H1 (cell line): ENCODE measurements at places on chromosomes 2 and 18. TPM values are rescaled to one million over a fixed set of nuclear protein-coding genes. Genes with fewer than 3 reads are reported as not detected.

TMEM178A gene
- 14.0 and 14.9 TPM in 2 replicates for total RNA-seq

GRCh38 chr2:206192157-206192556 is 32.5 kb downstream of the EEF1B2 start:
- DNase-seq = no peak
- H3K4me3 ChIP-seq = no peak overlapping the region
- no peaks in the 10 kb centered on the region for H3K36me3 ChIP-seq
- H3K27ac ChIP-seq = no peak overlapping the region

ABHD1 gene
- 0.20 and 0.50 TPM in 2 replicates for total RNA-seq

ADRA2B gene
- 6.5 and 6.6 TPM in 2 replicates for total RNA-seq

- H3K36me3 ChIP-seq = no peaks in the 10 kb centered on the region
- H3K27me3 ChIP-seq = no peaks in the 10 kb centered on the region
- DNase-seq = no peak
- H3K4me1 ChIP-seq = peaks cover 10% of the 10 kb centered on the region
- peak overlapping the region; percentile 63 for H3K4me3 ChIP-seq
Measured at GRCh38 chr2:183079139-183079775, 710 bp downstream of the DUSP19 start.

DNAH7 gene
- 0.07 and 0.21 TPM in 2 replicates for total RNA-seq

SP140L gene
- 0.31 and 1.5 TPM in 2 replicates for total RNA-seq

GCA gene
- 37.2 and 42.0 TPM in 2 replicates for total RNA-seq

DNA sequence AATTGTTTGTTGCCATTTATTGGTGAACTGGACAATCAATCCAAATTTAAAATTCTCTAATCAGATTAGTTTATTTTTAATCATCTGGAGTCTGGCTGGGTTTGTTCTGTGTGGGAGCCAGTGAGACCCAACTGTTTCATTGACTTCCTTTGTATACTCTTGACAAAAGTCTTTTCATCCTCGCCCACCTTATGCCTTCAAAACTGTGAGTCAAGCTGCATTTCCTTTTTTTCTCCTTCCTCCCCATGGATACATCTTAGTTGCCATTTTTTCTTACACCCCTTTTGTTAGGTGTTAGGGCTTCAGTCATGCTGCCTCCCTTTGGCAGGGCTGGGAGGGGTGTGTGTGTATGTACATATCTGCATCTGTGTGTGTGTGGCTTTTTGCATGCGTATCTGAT is 117.6 kb downstream of the PRKCE start:
- no peaks in the 10 kb centered on the region; the same call in 1 of the 2 replicates for H3K27me3 ChIP-seq
- no peaks in the 10 kb centered on the region for H3K4me1 ChIP-seq
- DNase-seq = no peak
- no peak overlapping the region for H3K27ac ChIP-seq

- H3K4me1 ChIP-seq = no peaks in the 10 kb centered on the region
- H3K27ac ChIP-seq = no peak overlapping the region
- H3K4me3 ChIP-seq = no peak overlapping the region
- no peak for DNase-seq
Measured at GRCh38 chr2:66255136-66255535, 179.8 kb upstream of the MEIS1 start.

GRCh38 chr18:76894566-76895346 is 72.4 kb downstream of the ZNF236 start:
- H3K4me1 ChIP-seq = no peaks in the 10 kb centered on the region
- no peak for DNase-seq
- no peak overlapping the region for H3K4me3 ChIP-seq
- peaks cover 20% of the 10 kb centered on the region; the same call in 1 of the 2 replicates for H3K36me3 ChIP-seq
- H3K27ac ChIP-seq = no peak overlapping the region

DNA sequence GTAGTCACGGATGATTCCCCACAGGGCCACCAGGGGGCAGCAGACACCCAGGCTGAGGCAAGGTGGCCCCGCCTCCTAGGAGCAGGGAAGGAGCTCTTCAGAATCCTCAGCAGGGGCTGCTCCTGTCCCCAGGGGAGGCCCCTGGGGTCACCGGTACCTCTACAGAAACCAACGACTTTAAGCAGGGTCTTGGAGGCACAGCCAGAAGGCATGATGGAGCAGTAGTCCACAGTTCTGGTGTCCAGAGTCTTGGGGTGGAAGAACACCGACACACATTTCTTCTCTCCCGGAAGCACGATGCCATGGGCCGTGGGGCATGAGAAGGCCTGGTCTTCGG is 11.5 kb downstream of the CFAP65 start:
- H3K4me1 ChIP-seq = no peaks in the 10 kb centered on the region
- no peak overlapping the region for H3K27ac ChIP-seq
- no peaks in the 10 kb centered on the region for H3K36me3 ChIP-seq
- no peak overlapping the region for H3K4me3 ChIP-seq
- H3K27me3 ChIP-seq = no peaks in the 10 kb centered on the region

TMEM200C gene
- total RNA-seq = 8.3 and 9.6 TPM in 2 replicates

CREG2 gene
- 2.0 and 2.2 TPM in 2 replicates for total RNA-seq

GRCh38 chr2:100893392-100894104 is 73.6 kb downstream of the NPAS2 start:
- no peaks in the 10 kb centered on the region for H3K36me3 ChIP-seq
- H3K4me3 ChIP-seq = no peak overlapping the region
- no peak overlapping the region for H3K27ac ChIP-seq
- no peaks in the 10 kb centered on the region; the same call in 1 of the 2 replicates for H3K4me1 ChIP-seq
- no peaks in the 10 kb centered on the region for H3K27me3 ChIP-seq

GRCh38 chr2:97932975-97933662 is 62.6 kb downstream of the TMEM131 start:
- H3K36me3 ChIP-seq = no peaks in the 10 kb centered on the region
- peaks cover 2% of the 10 kb centered on the region; the same call in 1 of the 2 replicates for H3K4me1 ChIP-seq
- H3K4me3 ChIP-seq = no peak overlapping the region

CDH7 gene
- total RNA-seq = 1.3 and 1.5 TPM in 2 replicates

GRCh38 chr2:236237468-236238190 is 26.6 kb downstream of the ASB18 start:
- H3K4me1 ChIP-seq = peaks cover 32% of the 10 kb centered on the region
- peak; percentile 72 for DNase-seq
- H3K36me3 ChIP-seq = no peaks in the 10 kb centered on the region
- H3K27ac ChIP-seq = no peak overlapping the region

RNF144A gene
- total RNA-seq = 15.0 and 15.1 TPM in 2 replicates

IGFBP5 gene
- total RNA-seq = 2.0 and 2.5 TPM in 2 replicates

GRCh38 chr2:195659982-195660890 is 3.2 kb downstream of the SLC39A10 start:
- no peaks in the 10 kb centered on the region for H3K27me3 ChIP-seq
- H3K27ac ChIP-seq = no peak overlapping the region
- H3K4me3 ChIP-seq = no peak overlapping the region
- H3K36me3 ChIP-seq = peaks cover 5% of the 10 kb centered on the region; the same call in 1 of the 2 replicates

KCNK3 gene
- 0.11 and 0.30 TPM in 2 replicates for total RNA-seq

DNA sequence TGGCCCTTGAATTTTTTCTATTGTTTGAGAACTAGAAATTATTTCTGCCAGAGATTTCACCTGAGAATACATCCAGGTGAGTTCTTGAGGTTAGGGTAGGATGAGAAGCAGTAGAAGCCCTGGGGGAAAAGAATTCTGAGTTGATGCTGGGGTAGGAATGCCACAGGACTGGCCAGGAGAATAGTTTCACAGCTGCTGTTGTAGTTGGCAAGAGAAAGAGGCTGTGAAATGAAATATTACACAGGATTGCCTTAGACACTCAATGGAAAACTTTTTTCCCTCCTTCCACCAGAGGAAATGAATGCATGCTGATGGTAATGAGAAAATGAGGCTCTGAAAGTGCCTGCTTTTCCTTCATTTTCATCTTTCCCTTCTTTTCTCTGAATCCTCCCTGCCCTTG is 54.6 kb downstream of the PRKCE start:
- no peaks in the 10 kb centered on the region for H3K4me1 ChIP-seq
- DNase-seq = no peak
- H3K27ac ChIP-seq = no peak overlapping the region
- H3K27me3 ChIP-seq = 0 out of 2 replicates have a peak, but pooled peaks cover 2% of the 10 kb centered on the region
- no peak overlapping the region for H3K4me3 ChIP-seq

GRCh38 chr2:147860009-147860408 is 15.2 kb downstream of the ACVR2A start:
- H3K27me3 ChIP-seq = no peaks in the 10 kb centered on the region
- no peak for DNase-seq
- H3K36me3 ChIP-seq = no peaks in the 10 kb centered on the region
- H3K27ac ChIP-seq = no peak overlapping the region

DNA sequence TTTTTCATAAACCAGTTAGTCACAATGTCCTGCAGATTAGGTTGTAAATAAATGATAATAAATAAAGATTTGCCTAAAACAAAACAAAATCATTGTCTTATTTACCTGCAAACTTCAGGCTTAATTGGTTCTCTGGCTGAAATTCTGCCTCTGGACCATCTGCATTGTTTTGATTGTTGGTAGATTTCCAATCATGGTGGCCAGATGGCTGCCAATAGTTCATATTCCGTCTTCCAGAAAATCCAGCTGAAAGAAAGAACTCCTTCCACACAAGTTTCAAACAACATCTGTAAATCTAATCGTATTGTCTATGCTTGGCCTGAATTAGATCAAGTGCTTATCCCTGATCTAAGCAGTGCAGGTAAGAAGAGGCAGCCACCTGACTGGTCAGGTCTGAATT is 771.1 kb upstream of the ZEB2 start:
- no peak for DNase-seq
- H3K27ac ChIP-seq = no peak overlapping the region
- no peaks in the 10 kb centered on the region for H3K4me1 ChIP-seq
- H3K36me3 ChIP-seq = no peaks in the 10 kb centered on the region
- H3K4me3 ChIP-seq = no peak overlapping the region
- H3K27me3 ChIP-seq = no peaks in the 10 kb centered on the region

DNA sequence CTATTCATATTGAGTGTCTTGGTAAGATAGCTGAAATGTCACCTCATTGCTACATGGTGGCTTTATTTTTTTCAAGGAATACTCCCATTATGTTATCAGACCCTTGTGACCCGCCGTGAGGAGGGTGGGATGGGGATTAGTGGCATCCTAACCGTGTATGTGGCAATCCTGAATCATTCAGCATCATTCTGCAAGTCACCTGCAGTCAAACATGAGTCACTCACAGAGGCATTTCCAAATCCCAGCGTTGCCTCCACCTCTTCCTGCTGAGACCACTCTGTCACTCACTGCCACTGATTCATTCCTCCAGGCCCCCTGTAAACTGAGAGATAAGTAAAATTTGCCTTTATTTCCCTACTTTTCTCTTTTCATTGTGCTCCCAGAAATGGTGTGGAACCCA is 307.4 kb upstream of the KLHL29 start:
- no peak overlapping the region for H3K4me3 ChIP-seq
- H3K27me3 ChIP-seq = no peaks in the 10 kb centered on the region
- no peak overlapping the region for H3K27ac ChIP-seq
- H3K36me3 ChIP-seq = no peaks in the 10 kb centered on the region
- DNase-seq = no peak

DNA sequence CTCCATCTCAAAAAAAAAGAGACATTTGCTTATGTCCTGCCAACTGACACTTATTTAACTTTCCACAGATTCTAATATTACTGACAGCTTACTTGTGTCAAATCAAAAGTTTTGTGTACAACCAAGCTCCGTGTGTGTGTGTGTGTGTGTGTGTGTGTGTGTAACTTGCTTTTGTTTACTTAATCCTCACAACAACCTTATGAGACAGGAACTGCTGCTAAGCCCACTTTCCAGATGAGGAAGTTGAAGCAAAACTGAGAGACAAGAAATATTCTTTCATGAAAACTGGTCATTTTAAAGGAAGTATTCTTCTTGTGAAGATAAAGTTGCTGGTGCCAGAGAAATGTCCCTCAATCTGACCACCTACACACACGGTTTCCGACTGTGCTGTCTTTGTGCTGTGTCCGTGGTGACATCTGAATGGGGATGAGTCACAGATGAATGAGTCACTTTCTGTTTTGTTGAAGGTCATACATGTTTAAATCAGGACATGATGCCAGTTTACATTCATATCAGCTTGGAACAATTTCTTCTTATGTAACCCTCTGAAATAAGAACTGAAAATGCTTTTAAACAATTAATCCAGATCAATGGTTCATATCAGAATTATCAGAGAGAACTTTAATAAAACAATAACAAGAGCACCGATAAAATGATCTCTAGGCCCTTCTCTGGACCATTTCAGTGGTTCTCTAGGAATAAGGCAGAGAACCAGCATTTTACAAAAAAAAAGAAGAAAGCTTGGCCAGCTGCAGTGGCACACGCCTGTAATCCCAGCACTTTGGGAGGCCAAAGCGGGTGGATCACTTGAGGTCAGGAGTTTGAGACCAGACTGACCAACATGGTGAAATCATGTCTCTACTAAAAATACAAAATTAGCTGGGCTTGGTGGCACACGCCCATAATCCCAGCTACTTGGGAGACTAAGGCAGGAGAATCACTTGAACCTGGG is 95.5 kb downstream of the THNSL2 start:
- H3K4me3 ChIP-seq = no peak overlapping the region
- no peaks in the 10 kb centered on the region for H3K36me3 ChIP-seq
- H3K4me1 ChIP-seq = no peaks in the 10 kb centered on the region
- no peaks in the 10 kb centered on the region for H3K27me3 ChIP-seq
- DNase-seq = no peak

IL18RAP gene
- not detected in 2 replicates for total RNA-seq

DNA sequence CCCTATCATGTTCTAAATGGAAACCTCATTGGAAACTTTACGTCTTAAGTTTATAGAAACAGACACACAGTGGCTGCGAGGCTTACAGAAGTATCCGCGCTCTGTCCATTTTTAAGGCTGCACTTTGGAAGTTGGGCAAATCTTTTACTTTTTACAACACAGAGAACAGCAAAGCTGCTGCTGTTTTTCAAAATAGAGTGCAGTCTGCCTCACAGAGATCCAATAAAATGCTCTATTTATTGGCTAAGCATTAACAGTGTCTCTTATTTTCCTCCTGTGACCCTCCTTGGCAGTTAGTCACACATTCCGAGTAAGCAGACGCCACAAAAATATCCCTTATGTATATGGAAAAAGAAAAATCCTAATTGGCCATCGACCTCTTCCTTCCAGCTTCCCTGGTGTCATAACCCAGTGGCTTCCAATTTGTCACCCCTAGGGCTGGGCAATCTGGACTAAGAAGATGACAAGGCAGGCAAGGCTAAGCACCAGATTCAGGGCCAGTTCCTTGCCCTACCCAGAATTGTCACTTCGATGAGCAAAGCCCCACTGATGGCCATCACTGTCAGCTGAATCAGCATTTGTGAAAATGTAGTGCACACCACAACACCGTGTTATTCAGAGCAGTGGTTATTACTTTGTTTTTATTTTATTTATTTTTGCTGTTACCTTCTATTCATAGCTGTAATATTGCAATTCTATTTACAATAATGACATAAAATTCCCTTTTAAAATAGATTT is 47.7 kb upstream of the MEIS1 start:
- no peaks in the 10 kb centered on the region for H3K36me3 ChIP-seq
- no peak for DNase-seq
- no peaks in the 10 kb centered on the region; the same call in 1 of the 2 replicates for H3K4me1 ChIP-seq
- no peaks in the 10 kb centered on the region for H3K27me3 ChIP-seq
- no peak overlapping the region for H3K27ac ChIP-seq

SCN9A gene
- 6.1 and 6.2 TPM in 2 replicates for total RNA-seq

MYOM1 gene
- 0.32 and 0.78 TPM in 2 replicates for total RNA-seq

DNA sequence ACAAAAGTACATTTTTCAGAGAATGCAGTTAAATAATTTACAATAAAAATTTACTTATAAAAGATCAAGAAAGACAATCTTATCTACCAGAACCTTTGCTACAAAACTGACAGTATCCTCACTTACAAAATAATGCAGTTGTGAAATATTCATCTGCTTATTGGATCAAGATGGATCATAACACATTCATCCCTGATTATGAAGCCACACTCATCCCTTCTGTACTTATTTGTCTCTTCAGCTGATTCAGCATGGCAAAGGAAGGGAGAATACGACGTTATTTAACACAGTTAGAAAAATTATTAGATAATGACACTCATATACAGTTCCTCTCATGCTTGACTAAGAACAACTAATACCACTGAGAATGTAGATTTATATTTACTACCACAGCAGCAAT is 46.4 kb downstream of the TCF4 start:
- peaks cover 4% of the 10 kb centered on the region; the same call in 1 of the 2 replicates for H3K4me1 ChIP-seq
- H3K36me3 ChIP-seq = no peaks in the 10 kb centered on the region
- H3K27me3 ChIP-seq = no peaks in the 10 kb centered on the region
- no peak for DNase-seq

ALK gene
- 0.09 and 0.10 TPM in 2 replicates for total RNA-seq

CCDC141 gene
- total RNA-seq = 21.4 and 21.6 TPM in 2 replicates
